ENCODE measurements at places on chromosomes 5 and 9.

DNA sequence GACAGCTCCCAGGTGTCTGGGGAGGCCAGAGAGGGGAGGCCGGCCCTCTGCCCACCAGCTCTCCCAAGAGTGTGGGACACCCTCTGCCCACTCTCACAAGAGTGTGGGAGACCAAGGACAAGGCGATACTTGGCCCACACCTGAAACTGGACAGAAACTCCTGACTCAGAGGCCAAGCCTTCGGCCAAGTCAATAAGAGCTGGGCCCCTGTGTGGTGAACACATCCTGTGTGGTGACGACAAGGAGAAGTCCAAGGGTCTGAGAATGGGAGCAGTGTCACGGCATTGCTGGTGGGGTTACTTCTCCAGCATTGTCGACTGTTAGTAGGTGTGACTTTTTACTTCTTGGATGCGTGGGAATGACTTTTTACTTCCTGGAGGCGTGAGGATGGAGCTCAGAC is 14.6 kb upstream of the F2RL1 start:
- no peaks in the 10 kb centered on the region for H3K36me3 ChIP-seq
- no peak for DNase-seq
- no peaks in the 10 kb centered on the region for H3K4me1 ChIP-seq
- no peak overlapping the region for H3K4me3 ChIP-seq
- H3K27me3 ChIP-seq = no peaks in the 10 kb centered on the region

GRCh38 chr5:135073761-135074345 is 39.8 kb upstream of the PITX1 start:
- no peak overlapping the region for H3K27ac ChIP-seq
- H3K36me3 ChIP-seq = no peaks in the 10 kb centered on the region
- H3K4me3 ChIP-seq = no peak overlapping the region
- H3K4me1 ChIP-seq = no peaks in the 10 kb centered on the region

- no peak overlapping the region for H3K4me3 ChIP-seq
- no peaks in the 10 kb centered on the region for H3K27me3 ChIP-seq
- no peak overlapping the region for H3K27ac ChIP-seq
- H3K36me3 ChIP-seq = peaks cover 43% of the 10 kb centered on the region
- no peak for DNase-seq
These were observed 42.6 kb downstream of the LARP1 start for GRCh38 chr5:154797762-154798161.

GRCh38 chr9:4137681-4138099 is 162.2 kb downstream of the GLIS3 start:
- H3K36me3 ChIP-seq = no peaks in the 10 kb centered on the region
- no peak for DNase-seq
- H3K27me3 ChIP-seq = no peaks in the 10 kb centered on the region
- H3K27ac ChIP-seq = no peak overlapping the region
- H3K4me1 ChIP-seq = peaks cover 3% of the 10 kb centered on the region

DNA sequence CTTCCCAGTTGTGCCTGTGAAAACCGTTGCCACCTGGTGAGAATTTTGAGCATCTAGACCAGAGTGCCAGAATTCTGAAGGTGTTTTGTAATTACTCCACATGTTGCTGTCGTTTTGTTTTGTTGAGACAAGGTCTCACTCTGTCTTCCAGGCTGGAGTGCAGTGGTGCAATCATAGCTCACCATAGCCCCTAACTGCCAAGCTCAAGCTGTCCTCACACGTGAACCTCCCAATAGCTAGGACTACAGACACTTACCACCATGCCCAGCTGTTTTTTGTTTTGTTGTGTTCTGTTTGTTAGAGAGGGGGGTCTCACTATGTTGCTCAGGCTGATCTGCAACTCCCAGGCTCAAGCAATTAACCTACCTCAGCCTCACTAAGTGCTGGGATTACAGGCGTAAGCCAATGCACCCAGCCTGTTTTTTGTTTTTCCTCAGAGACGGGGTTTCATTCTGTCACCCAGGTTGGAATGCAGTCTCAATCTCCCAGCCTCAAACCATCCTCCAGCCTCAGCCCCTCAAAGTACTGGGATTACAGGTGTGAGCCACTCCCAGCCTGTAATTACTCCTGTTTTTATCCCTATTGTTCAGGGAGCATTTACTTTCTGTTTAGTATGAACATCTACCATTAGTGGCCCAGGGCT is 121.1 kb upstream of the DMRT1 start:
- H3K4me3 ChIP-seq = no peak overlapping the region
- no peak overlapping the region for H3K27ac ChIP-seq
- H3K27me3 ChIP-seq = no peaks in the 10 kb centered on the region
- no peak for DNase-seq
- no peaks in the 10 kb centered on the region for H3K36me3 ChIP-seq

- DNase-seq = no peak
- H3K4me3 ChIP-seq = no peak overlapping the region
- H3K4me1 ChIP-seq = peaks cover 2% of the 10 kb centered on the region
These were observed 61.7 kb downstream of the KLF9 start for GRCh38 chr9:70352802-70353201.

- no peak overlapping the region for H3K4me3 ChIP-seq
- H3K27ac ChIP-seq = no peak overlapping the region
- DNase-seq = no peak
- peaks cover 7% of the 10 kb centered on the region for H3K36me3 ChIP-seq
- no peaks in the 10 kb centered on the region for H3K27me3 ChIP-seq
These were observed 246.5 kb downstream of the PCSK5 start for GRCh38 chr9:76136986-76137385.

DNA sequence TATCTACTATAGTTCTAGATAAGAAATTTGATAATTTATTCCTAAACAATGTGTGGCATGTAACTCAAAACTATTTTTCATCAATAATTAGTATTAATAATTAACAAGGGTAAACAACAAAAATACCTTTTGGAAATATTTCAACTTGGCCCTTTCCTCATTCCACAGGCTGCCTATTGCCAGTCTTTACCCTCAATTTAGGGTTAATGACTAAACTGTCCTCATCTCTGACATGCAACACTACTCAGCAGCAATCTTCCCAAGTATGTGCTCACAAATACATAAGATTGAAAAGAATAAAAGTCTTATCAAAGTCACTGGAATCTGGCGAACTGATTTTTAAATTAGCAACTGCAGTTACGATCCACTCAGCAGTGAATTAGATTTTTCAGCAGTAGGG is 153.6 kb downstream of the GLIS3 start:
- H3K27ac ChIP-seq = no peak overlapping the region
- DNase-seq = no peak
- H3K36me3 ChIP-seq = no peaks in the 10 kb centered on the region
- H3K27me3 ChIP-seq = peaks cover 13% of the 10 kb centered on the region
